ENCODE measurements at places on chromosomes 1 and 21.

GRCh38 chr1:7535934-7536878 is 234.9 kb upstream of the VAMP3 start:
- DNase-seq, result no peak

- DNase-seq, result peak; percentile 68
Measured at GRCh38 chr1:204151552-204152309, at the start of gene ETNK2. Gene ETNK2 (minus strand): TSS chr1:204152044. CDS start chr1:204151852, 192 bp downstream.

GRCh38 chr1:42700006-42700405 is 17.8 kb downstream of the YBX1 start:
- peak; percentile 47 for DNase-seq

DNA sequence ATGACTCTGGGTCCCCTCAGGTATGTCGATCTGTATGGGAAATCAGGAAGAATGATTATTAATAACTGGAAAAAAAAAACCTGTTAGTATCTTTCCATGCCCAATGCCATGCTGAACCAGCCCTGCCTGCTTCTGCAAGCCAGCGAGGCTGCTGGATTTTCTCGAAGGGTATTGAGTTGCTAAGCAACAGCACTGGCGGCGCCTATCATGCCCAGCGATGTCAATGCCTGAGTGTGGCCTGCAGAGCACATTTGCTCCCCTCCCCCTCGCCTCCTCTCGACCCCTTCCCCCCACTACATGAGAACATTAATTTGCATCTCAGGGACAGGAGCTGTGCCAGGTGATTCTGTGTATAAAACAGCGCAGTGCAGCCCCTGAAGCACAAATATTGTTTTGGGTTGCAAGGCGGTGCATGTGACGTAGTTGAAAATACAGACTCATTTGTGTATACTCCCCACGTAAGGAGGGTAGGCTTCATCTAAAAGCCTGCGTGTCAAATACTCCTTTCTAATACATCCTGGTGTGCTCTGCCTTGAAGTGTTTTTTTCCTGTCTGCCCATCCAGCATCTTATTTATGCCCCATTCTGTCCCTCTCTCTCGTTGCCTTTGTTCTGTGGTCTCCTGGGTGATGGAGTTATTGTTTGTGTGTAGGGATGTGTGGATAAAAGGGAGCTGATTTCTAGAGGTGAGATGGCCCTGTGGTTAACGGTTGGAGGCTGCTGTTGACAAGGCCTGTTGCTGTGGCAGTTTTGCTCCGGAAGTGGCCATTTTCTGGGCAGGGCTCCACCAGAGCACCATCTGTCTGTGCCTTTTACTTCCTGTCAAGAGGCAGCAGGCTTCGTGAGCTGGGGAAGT is 32.7 kb upstream of the ATP5PO start:
- DNase-seq, result peak; percentile 67

- no peak for DNase-seq
Measured at GRCh38 chr1:172717722-172718465, 59.0 kb downstream of the FASLG start.

GRCh38 chr21:45241357-45241756 is 46.3 kb downstream of the POFUT2 start:
- no peak for DNase-seq

GRCh38 chr21:34813266-34813894 is 144.6 kb downstream of the CLIC6 start:
- peak; percentile 89 for DNase-seq

- peak; percentile 1 for DNase-seq
Measured at GRCh38 chr1:118627435-118627834, 360.7 kb downstream of the TBX15 start.

- DNase-seq, result no peak
Measured at GRCh38 chr1:205961991-205962820, 18.9 kb upstream of the SLC26A9 start.

GRCh38 chr1:50419907-50420677 is 3.2 kb downstream of the DMRTA2 start:
- no peak for DNase-seq

DNA sequence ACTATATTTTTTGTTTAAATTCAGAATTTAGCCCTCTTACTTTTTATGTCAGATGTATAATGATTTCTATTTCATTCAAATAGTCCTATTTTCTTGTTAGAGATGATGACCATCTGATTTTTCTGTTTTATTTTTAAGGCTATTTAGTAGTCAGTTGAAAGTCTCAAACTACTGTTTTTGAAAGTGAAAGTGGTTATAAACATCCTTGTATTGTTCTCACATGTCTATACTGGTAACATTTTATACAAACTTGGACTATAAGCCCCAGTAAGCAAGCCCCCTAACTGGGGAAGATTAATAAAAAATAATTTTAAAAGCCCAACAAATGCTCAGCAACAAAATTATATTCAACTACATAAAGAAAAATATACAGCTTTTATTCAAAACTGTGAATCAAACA is 271.3 kb upstream of the RGS18 start:
- DNase-seq, result no peak

DNA sequence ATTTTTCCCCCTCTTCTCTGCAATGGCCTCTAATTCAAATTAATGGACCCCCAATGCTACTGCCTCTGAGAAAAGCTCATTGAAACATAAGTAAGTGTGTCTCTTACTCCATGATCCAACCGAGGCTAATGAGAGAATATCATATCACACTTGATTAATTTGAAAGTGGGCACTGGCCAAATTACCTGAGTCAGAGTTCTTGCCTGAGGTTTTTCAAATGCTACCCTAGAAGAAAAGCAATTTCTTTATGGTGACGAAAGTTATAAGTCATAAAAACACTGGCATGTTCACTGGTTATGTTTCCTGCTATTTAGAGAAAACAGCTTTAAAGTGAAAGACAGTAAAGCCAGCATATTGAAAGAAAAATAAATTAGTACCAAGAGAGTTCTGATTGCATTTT is 368.8 kb upstream of the TMPRSS15 start:
- no peak for DNase-seq

DNA sequence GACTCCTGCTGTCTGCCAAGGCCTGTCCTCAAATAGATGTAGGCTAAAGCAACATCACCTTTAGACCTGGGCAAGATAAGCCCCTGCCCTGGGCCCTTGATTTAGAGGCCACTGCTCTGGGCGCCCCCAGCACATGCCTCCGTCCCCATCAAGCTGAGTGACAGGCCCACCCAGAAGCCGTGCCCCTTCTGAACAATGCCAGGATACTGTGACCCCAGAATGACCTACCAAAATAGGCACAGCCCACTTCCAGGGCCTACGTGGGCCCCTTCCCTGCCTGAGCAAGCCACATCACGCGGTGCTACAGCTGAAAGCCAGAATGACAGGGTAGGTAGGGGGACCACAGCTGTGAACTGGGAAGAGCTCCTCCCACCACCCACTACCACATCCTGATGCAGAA is 24.7 kb upstream of the BECN2 start:
- no peak for DNase-seq

DNA sequence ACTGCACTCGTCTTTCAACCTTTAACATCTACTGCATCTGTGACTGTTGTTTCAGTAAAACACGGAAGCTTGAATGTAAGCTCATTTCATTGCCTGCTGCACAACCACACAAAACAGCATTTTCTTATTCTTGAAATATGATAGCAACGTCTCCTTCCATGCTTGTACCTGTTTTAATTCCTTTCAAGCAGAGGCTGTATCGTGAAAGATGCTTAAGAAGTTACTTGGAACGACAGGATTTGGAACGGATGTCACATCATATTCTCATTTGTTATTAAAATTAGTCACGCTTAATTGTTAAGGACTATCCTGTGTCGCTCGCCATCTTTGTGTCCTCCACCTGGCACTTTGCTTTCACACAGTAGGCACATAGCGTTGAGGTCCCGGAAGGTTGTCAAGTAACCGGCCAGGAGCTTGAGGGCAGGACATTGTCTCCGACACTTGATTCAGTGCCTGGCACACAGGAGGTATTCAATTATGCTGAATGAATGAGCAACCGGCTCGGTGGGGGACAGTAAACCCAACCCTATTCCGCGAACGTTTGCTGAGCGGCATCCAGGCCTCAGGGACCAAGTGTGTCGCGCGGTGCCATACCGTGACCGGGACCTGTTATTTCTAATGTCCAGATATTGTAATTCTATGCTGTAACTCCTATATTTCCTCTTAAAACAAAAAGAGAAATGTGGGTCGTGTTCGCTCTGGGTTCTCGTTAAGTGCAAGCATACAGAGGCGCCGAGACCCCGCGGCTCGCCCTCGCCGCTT is 499 bp upstream of the SH3GLB1 start:
- no peak for DNase-seq

All from ELR (cell line).